ENCODE measurements at places on chromosomes 3 and 15. TPM values are rescaled to one million over a fixed set of nuclear protein-coding genes. Genes with fewer than 3 reads are reported as not detected.
A peak's percentile ranks its signal among the peaks of the same experiment; 100 is the strongest.

- DNase-seq = no peak
Observed at GRCh38 chr3:47669026-47669749, 90.5 kb upstream of the CSPG5 start.

GRCh38 chr3:53716998-53717397, 129.2 kb downstream of the CHDH start:
- DNase-seq = no peak

DNA sequence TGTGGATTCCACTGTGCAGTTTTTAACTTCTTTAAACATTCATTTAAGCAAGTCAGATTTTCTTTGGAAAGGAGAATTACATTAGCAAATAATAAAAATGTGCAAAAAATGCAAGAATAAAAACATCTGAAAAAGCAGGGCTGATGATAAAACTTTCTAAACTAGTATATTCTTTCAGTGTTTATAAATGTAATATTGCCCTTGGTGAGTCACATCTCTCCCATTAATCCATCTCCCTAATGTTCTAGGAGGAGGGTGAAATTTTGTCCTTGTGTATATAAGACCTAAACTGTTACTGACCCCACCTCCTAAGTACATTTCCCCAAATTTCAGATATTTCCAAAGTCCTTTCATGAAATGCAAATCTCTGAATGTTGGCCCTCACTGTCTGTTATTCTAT, 28.5 kb upstream of the DCUN1D1 start:
- no peak for DNase-seq

GRCh38 chr3:59654123-59654479, 604.3 kb upstream of the CFAP20DC start:
- peak; percentile 32 for DNase-seq

- DNase-seq = no peak
Observed at GRCh38 chr3:57518276-57518915, 25.7 kb downstream of the DNAH12 start.

DNA sequence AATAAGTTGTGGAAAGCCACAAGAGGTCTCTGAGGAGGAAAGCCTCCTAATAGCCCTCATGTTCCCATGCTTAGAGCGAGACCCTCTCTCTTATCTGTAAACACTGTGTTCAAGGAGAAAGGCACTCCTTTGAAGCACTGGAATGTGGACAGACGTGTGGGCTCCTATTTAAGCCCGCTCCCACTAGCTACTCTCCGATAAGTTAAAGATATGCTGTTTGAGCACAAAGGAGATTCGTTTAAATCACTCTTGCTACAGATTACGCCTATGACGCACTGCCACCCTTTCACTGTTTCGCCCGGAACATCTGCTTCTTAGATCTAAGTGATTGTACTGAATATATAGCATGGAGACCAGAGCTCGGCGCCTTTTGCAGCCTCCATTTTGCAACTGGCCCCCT, 57.8 kb upstream of the FAM3D start:
- no peak for DNase-seq

The ST8SIA2 gene
- 14.3 TPM for total RNA-seq

GRCh38 chr15:83503595-83504364, 56.6 kb downstream of the SH3GL3 start:
- DNase-seq = no peak

DNA sequence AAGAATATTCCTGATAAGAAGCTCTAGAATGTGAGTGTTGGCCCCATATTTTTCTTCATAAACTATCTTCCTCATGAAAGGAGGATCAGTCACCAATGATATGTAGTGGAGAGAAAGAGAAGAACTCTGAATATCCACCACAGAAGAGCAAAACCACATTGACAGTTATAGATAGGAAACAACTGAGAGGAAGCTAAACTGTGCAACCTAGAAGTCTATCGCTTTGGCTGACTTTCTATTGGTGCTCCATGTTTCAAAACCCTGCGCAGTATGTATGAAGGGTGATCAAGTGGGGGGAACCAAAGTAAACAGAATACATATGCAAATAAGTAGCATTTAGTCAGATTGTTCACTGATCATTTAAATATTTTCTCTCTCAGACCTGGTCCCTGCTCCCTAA, 41.0 kb upstream of the ZNF280D start:
- no peak for DNase-seq

The CCR3 gene
- 0.27 TPM for total RNA-seq

- no peak for DNase-seq
Observed at GRCh38 chr3:127894481-127894880, 20.6 kb upstream of the KBTBD12 start.

The MST1R gene
- 1.1 TPM for total RNA-seq

DNA sequence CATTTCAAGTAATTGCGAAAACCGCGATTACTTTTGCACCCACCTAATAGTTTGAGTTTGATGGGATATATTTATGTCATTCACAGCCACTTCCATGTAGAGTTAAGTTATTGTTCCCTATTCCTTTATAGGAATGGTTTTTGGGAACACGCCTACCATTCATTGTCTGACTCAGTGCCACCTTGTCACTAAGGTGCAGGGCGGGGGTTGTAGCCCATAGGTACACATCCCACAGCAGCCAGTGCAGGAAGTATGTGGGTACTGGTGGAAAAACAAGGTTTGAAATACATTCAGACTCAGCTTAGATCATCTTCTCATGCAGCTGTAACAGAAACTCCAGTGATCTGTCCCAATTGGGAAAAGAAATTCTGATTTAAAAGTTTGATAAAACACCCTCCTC, 48.2 kb upstream of the CFAP161 start:
- DNase-seq = no peak

DNA sequence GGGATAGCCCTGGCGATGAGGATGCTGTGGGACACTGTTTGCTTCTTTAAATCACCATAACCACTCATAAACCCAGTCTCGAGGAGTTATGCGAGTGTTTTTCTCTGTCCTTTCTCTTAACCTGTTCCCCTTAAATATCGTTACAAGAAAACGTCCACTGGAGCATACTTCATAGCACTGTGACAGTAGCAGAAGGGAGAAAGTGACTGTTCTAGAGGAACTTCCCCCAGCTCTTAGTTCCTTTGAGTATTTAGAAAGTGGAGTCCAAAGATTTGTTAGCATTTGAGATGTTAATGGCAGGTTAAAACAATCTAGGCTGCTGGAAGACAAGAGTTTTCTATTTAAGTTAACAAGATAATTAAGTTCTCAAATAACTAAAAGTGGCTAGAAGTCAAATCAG, 142.0 kb downstream of the GADL1 start:
- no peak for DNase-seq

The SUSD5 gene
- total RNA-seq = 0.49 TPM

DNA sequence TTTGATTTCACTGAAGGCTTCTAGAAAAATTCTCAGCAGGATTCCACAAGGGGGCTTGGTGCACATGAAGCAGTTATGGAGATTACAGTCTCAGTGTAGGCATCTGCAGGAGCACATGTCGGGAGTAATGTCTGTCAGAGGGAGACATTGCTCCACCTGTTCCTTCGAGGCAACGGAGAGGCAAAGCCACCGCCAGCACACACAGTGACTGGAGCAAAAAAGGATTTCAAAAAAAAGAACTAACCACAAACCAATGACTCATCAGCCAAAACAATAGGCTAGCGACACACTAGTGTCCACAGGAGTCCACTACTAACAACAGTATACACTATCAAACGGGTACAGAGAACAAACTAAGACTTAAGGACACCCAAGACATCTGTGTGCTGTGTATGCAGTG, 68.9 kb downstream of the NPTN start:
- no peak for DNase-seq

DNA sequence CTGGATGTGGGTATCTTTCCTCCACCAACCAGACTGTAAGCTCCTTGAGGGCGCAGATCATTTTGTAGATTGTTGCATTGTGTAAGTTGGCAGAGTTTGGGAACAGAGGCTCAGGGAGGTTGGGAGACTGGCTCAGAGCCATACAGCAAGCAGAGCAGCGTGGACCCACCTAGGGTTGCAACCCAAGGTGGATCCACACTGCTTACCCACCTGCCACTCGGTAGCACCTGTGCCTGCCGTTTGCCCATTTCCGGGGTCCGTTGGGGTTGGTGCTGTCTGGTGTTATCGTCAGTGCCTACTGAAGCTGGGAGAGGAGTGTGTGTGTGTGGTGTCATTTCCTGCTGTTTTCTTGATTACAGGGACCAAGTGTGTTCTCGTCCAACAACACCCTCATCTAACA, 19.0 kb downstream of the SMAD6 start:
- no peak for DNase-seq

DNA sequence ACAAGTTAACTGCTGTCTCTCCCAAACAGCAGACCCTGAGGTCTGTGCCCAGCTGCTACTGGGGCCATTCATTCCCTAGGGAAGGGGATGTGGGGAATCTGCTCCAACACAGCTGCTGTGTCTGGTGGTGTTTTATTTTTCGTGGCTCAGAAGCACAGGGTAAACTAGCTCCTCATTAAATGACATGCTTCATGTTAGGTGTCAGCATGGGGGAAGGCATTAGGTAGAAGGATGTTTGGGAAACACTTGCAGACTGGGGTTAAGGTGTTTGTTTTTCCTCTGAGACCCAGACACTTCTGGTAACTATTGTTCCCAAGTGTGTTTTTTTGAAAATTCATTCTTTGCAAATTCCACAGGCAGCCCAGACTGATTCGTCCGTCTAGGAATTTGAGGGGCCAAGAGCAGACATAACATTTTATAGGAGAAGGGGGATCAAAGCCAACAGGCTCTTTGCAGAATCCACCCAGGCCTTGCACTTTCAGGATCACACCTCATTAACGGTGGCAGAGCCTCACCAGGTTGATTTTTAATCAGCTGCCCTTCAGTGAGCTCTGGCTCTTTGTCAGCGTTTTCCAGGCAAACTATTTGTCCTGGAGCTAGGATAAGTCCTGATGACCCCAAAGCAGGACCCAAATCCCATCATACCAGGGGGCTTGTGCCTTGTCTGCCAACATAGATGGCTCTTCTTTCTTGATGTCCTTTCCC, 65.4 kb upstream of the ITGA11 start:
- no peak for DNase-seq

GRCh38 chr3:159219231-159219630, 417.4 kb downstream of the MFSD1 start:
- no peak for DNase-seq

DNA sequence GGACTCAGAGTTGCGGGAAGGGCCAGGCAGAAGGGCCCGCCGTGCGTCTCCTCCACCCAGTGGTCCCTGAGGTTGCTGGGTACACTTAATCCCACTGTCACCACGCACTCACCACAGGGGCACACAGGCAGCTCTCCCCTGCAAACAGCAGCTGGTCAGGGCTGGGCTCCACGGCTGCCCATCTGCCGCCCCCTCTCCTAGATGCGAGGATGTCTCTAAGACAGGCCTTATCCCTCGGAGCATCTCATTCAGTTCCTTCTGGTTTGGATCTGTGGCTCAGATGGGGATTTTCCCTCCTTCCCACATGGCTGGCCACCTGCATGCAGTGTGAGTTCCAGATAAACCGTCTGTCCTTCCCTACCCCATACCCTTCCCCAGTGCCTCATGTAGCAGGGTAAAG, 26.3 kb downstream of the MRPS11 start:
- peak; percentile 13 for DNase-seq

GRCh38 chr3:30948426-30948825, 54.0 kb upstream of the GADL1 start:
- DNase-seq = no peak

The SLC12A8 gene
- 1.9 TPM for total RNA-seq

GRCh38 chr3:75967071-75967470, 181.7 kb upstream of the ZNF717 start:
- DNase-seq = no peak

The SPINK8 gene
- not detected for total RNA-seq

The OSTN gene
- 0.69 TPM for total RNA-seq

- DNase-seq = no peak
Observed at GRCh38 chr15:57832183-57832582, 125.7 kb downstream of the POLR2M start.

The C3orf20 gene
- total RNA-seq = 0.31 TPM

DNA sequence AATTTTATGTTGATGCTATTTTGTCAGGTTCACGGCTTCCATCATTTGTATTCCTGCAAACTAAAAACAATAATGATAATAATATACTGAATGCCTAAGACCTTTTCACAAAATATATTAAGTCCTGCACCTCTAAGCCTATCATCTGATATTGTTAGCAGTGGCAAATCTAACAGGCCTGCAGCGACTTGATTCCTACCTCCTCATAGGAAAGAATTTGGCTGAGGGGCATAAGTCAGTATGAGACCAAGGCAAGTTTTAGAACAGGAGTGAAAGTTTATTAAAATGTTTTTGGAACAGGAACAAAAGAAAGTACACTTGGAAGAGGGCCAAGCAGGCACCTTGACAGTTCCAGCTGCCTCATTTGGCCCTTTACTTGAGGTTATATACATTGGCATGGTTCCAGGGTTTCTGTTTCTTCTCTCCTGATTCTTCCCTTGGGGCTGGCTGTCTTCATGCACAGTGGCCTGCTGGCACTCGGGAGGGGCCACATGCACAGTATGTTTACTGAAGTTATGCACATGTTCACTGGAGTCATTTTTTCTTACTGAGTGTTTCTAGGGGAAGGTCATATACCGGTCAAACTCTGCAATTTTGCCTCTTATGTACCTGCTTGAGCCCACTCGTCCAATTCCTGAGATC, 418.1 kb downstream of the EPHA6 start:
- DNase-seq = no peak

- no peak for DNase-seq
Observed at GRCh38 chr3:16330351-16330750, 65.3 kb downstream of the OXNAD1 start.

- DNase-seq = no peak
Observed at GRCh38 chr15:98123834-98124233, 163.3 kb downstream of the ARRDC4 start.

The CADM2 gene
- total RNA-seq = 0.56 TPM

The SCG5 gene
- total RNA-seq = not detected

DNA sequence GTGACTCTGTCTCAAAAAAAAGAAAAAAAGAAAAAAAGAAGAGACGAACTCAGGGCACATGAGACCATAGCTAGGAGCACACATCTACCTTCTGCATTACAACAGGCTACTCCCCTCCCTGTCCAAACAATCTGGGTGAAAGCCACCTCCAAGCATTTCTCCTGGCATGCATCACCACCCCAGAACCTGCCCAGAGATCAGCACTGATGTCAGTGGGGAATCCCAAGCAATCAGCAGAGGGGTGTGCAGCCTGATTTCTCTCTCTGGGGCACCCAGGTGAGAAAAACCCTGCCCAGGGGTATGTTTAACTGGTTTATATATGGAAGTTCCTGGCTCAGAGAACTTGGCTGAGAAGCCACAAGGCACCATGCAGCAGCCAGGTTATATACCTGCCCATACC, 59.4 kb downstream of the CDC25A start:
- no peak for DNase-seq

The BFSP2 gene
- not detected for total RNA-seq

DNA sequence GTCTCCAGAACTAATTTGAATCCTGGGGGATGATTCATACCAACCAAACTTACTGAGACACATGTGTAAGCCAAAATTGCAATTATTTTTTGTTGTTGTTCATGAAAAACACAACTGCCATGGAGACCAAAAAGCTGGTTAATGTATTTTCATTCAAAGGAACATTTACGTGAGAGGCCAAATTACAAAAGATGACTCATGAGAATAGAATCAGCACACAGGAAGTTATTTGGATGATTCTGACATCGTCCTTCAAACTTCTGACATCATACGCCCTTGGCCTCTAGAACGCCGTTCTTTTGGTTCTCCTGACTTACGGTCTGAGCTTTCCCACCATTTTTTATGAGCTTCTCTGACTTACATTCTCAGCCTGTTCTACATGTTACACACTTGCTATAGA, 3.0 kb upstream of the ZNF280D start:
- no peak for DNase-seq
